ENCODE measurements at places on chromosomes 1 and 21. TPM values are rescaled to one million over a fixed set of nuclear protein-coding genes. Genes with fewer than 3 reads are reported as not detected.
A peak's percentile ranks its signal among the peaks of the same experiment; 100 is the strongest.

- peaks cover 3% of the 10 kb centered on the region for H3K36me3 ChIP-seq
- H3K27ac ChIP-seq: no peak overlapping the region
- DNase-seq: no peak
Observed at GRCh38 chr1:33508151-33508550, 35.7 kb downstream of the ZSCAN20 start.

GRCh38 chr1:2416403-2416802 lies 4.0 kb upstream of the PEX10 start:
- peaks cover 32% of the 10 kb centered on the region for H3K4me1 ChIP-seq
- H3K27me3 ChIP-seq: no peaks in the 10 kb centered on the region
- H3K36me3 ChIP-seq: peaks cover 2% of the 10 kb centered on the region
- no peak for DNase-seq

DNA sequence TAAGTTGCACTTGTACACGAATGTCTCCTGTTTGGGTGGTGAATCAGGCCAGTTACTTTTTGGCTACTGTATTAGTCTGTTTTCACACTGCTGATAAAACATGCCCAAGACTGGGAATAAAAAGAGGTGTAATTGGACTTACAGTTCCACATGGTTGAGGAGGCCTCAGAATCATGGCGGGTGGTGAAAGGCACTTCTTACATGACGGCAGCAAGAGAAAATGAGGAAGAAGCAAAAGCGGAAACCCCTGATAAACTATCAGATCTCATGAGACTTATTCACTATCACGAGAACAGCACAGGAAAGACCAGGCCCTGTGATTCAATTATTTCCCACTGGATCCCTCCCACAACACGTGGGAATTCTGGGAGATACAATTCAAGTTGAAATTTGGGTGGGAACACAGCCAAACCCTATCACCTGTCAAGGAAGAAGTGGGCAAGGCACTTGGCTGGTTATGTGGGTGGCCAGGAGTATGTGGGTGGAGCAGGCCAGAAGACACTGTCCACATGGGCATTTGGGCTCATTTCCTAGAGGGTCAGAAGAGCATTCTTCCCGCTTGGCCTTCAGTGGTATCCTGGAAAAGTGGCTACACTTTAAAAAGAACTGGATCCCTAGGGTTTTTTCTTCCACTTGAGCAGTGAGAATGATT lies 228.8 kb downstream of the HHAT start:
- no peaks in the 10 kb centered on the region for H3K27me3 ChIP-seq
- no peaks in the 10 kb centered on the region for H3K36me3 ChIP-seq

DNA sequence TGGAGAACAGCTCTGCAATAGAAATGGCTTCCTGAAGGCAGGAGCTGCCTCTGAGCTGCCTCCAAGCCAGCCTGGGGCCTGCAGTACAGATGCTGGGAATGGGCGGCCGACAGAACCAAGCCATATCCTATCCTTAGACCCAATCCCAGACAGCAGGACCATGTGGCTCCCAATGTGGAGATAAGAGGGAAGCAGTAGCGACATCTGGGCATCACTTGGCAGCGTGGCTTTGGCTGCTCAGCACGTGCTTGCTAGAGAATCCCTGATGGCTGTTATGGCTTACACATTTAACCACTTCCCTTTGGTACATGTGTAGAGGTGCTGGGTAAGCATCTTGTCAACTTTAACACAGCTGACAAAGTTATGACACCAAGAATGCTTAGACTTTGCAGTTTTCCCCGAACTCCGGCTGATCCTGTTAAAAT lies 87.7 kb downstream of the MAN1C1 start:
- H3K4me3 ChIP-seq: no peak overlapping the region
- H3K27me3 ChIP-seq: no peaks in the 10 kb centered on the region
- H3K27ac ChIP-seq: peak overlapping the region; percentile 83
- peaks cover 34% of the 10 kb centered on the region for H3K4me1 ChIP-seq

Gene DENND2C
- total RNA-seq: 1.1 TPM

Measured in T-helper 17 cell (primary cell).